ENCODE measurements at places on chromosomes 16 and 17.

DNA sequence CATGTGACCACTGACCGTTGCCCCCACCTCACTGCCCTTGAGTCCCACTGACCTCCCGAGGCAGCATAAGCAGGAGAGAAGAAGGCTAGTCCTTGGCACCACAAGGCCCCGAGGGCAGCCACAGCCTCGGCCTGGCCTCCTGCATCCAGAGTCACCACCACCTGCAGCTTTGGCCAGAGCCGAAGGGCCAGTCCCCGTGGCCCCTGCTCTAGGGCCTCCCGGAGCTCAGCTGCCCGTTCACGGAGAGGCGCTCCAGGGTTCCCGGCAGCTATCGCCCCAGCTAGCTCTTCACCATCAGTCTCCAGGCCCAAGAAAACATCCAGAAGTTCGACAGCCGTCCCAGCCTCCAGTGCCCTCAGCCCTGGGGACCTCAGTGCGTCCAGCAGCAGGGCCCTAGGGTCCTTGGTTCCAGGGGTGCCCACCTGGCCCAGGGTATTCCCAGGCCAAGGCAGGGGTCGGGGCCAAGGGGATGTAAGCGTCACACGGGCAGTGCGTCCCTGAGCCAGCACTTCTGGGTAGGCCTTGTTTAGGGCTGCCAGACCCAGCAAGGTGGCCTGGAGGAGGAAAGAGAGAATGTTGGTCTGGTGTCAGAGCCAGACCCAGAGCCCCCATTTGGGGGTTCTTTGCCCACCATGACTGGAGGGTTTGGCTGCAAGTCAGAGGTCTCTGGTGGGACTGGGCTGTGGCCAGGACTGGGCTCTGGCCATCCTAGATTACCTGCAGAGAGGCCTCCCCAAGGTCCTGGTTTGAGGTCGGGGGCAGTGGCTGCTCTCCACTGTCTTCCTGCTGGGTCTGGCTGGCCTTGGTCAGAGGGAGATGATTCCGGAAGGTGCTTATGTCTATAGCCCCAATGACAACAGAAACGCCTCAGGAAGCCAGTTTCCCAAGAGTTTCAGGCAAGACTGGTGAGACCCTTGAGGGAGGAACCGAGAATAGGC is 1.8 kb downstream of the GHDC start:
- DNase-seq, result no peak

DNA sequence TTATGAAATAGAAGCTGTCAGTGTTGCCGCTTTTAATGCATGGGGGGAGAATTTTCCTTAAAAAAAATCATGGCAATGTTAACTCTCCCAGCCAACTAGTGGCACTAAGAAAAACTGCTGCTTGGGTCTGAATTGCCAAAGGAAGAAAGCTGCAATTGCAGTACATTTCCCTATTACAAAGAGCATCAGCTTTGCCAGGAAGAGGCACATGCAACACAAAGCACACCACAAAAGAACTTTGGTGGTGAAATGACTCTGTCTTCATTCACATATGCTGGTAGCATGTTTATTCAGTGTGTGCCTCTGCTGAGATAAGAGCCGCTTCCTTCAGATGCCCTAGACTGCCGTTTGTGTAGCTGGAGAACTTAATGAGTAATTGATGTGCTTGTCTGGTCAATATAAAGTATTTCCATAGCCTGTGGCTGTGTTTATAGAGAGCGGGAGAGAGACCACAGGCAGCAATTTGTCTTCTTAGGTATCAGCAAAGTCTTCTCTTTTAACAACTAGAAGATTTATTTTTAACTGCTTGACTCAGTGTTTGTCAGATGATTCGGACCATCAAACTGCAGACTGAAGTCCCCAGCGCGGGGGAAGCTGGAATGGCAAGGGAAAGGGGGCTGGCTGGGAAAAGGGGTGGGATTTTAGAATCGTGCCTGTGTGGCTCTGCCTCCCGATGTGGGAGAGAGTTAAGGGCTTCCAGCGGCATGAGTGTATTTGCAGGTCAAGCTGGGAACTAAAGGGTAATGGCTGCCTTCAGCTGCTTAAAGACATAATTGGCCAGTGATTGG is 115.1 kb downstream of the MRTFB start:
- DNase-seq, result peak; percentile 63

DNA sequence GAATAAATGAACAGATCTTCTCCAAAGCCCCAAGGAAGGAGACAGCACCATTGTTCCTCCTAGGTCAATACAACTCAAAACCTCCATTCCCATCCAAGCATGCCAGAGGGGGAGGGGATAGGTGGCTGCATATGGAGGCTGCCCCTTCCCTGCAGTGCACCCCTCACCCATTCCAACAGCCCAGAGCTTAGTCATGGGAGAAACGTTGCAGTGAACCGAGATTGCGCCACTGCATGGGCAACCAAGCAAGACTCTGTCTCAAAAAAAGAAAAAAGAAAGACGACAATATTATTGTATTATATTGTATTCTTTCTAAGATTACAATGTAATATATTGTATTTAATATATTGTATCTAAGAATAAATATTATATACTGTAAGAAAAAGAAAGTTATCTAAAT is 36.4 kb upstream of the CD300E start:
- DNase-seq, result no peak

- DNase-seq, result peak; percentile 65
Observed at GRCh38 chr16:27109666-27110523, 43.2 kb downstream of the C16orf82 start.

DNA sequence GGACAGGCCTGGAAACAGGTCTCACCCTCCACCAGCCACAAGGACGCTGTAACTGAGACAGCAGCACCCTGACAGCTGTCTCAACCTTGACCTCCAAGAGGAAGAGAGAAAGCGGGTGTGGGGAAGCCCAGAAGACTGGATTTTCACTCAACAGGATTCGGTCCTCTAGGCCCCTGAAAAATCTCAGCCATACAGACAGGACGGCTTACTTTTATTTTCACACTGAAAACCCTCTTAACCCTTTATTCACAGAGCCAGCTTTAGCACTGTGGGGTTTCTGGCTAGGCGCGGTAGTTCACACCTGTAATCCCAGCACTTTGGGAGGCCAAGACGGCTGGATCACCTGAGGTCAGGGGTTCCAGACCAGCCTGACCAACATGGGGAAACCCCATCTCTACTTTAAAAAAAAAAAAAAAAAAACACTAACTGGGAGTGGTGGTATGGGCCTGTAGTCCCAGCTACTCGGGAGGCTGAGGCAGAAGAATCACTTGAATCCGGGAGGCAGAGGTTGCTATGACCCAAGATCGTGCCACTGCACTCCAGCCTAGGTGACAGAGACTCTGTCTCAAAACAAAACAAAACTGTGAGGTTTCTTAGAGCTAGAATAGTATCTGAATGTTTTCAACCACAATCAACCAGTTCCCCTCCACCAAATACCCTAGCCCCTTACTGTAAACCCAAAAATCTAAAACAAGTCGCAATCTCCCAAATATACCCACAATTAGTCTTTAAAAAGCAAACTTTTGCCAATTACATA is 5.3 kb downstream of the ANKRD11 start:
- DNase-seq, result no peak
